ENCODE measurements at places on chromosomes 6 and 20.

GRCh38 chr20:63326314-63327230, 33.6 kb downstream of the COL20A1 start:
- DNase-seq, result no peak

- DNase-seq, result no peak
These were observed 140.6 kb upstream of the SCGN start for GRCh38 chr6:25511376-25511775.

DNA sequence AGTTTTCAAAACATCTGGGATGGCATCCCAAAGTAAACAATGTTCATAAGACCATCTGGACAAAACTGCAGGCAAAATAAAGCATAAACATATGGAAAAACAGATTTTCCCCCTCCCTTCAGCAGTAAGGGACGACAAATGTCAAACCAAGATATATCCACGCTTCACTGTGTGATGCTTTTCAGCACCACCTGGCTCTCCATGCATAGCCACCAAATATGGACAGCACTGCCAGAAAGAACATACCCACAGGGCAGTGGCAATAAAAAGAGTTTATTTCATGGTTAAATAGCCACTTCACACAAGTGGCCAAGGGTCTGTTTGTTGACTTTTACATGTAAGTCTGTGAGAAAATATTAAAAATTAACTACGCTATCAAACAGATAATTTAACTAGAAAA, 23.1 kb downstream of the USP45 start:
- no peak for DNase-seq

- DNase-seq, result no peak
These were observed 286.0 kb downstream of the FOXC1 start for GRCh38 chr6:1895721-1896120.

DNA sequence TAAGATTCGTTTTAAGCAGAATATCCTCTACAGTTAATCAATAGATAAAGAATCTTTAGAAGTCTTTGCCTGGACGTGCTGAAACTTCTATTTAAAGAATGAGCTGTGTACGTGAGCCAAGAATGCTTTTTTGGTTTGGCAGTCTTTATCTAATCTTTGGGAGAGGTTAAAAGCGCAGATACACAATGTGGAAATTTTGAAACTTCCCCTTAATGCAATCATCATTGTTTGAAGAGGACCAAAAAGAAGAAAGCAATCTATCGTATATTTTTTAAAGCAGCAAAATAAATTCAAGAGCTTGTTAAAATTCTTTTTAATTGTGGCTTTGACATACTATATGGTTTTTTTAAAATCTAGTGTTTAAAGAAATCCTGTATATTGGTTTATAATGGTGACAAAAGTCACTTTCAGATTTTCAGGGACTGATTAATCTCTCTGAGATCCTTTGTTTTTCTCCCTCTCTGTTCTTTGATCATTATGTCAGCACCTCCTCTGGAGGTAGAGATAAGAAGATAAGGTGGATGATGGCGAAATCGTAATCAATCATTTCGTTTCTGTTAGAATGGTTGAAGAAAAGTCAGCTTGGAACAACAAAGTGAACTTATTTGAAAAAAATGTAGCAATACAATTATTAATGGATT, 92.1 kb upstream of the FAM184A start:
- DNase-seq, result no peak

GRCh38 chr20:45085289-45085688, 15.6 kb downstream of the KCNS1 start:
- DNase-seq, result no peak

DNA sequence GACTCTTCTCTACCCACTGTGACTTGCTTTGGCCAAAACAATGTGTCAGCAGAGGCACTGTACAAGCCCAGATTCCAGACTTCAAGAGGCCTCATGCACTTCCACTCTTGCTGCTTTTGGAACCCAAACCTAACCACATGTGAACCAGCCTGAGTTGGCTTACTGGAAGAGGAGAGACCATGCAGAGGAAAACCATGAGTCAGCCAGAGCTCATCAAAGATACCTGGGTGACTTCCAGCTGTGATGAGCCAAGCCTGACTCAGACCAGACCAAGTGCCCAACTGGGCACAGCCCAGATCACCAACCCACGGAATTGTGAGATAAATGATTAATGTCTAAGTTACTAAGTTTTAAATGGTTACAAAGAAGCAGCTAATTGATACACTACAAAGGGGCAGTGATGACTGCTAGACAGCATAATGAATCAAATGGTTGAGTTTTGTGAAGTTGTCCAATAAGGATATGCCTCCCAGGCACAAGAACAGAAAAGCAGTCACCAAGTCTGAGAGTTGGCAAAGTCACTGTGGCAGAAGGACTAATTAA, 16.2 kb upstream of the BEND6 start:
- no peak for DNase-seq

DNA sequence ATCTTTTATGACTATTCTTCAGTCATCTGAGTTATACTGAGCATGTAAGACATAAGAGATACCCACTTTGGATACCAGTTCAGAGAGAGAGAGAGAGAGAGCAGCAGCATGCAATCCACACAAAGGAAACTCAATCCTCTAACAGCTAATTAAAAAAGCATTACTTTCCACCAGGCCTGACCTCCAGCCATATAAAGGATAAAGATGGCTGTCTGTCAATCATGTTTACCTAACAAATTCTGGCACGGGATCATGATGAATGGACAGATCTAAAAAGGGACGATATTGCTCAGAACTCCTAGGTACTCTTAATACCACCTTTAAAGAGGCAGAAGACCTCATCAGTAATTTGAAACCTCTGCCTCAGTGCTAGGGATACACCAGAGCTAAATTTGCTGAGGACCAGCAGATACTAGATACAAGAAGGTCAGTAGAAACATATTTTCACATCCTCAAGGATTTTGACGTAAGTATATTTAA, 159.2 kb downstream of the RPS12 start:
- peak; percentile 52 for DNase-seq

GRCh38 chr20:36275011-36275410, 31.1 kb upstream of the DLGAP4 start:
- DNase-seq, result no peak

Measured in NCI-H1417 treated with DMSO at 0.1 percent for 48 hours (cell line).